Activated CD4-positive, alpha-beta T cell treated with anti-CD3 and anti-CD28 coated beads, Interleukin-2, amount 10 ng/mL, durations not matched to agents 24 days and 14 days (primary cell): ENCODE measurements at places on chromosomes 5 and 9. TPM values are rescaled to one million over a fixed set of nuclear protein-coding genes. Genes with fewer than 3 reads are reported as not detected.

FRMD3 gene
- total RNA-seq = 0.30 and 0.59 TPM in 2 replicates

FOXD1 gene
- total RNA-seq = 0.09 and 0.14 TPM in 2 replicates

- DNase-seq = no peak
Measured at GRCh38 chr9:116269250-116269649, 115.7 kb downstream of the PAPPA start.

DNA sequence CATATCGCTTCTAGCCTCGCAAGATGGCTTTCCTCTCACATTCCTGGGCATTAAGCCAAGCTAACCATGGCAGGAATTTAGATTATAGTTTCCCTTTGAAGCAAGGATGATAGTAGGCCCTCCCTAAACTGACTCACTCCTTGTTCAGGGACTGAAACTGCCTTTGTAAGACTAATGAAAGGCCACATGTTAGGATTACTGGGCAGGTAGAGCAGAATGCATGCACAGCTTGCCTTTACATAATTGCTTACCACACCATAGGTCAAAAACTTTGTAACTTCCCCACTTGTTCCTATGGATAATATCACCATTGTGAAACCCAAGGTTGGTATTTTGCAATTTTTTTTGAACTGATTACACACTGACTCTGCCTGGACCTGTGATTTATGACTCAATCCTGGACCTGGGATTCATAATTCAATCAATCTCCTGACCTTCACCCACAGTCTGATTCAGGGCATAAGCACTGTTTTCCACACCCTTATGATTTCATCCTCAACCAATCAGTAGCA is 41.0 kb upstream of the PRDM9 start:
- DNase-seq = no peak

- no peak for DNase-seq
Measured at GRCh38 chr5:9362600-9362999, 183.3 kb downstream of the SEMA5A start.
